NCI-H526 treated with DMSO at 0.1 percent for 48 hours (cell line): ENCODE measurements at places on chromosomes 3 and 15.

GRCh38 chr15:92751528-92751927, 96.0 kb upstream of the FAM174B start:
- no peak for DNase-seq

DNA sequence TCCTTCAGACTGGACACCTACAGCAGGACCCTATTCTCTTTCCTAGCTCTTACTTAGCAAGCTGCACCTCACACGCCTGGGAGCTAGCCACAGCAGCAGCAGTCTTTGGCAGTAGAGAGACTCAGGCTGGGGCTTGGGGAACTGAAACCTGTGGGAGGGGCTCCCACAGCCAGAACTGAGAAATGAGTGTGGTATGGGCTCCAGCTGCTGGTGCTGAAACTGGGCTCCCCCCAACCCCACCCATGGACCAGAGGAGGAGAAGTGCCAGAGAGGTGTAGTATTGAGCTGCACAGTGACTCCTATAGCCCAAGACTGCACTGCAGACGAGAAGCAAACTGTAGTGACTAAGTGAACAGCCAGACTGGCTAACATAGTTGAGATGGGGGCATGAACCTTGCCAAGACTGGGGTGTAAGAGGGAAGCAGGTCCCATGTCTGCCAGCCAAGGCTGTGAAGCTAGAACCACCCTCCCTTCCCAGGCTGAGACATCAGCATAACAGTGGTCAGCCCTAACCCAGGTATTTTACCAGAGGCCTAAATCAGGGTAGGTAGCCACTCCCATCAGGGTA, 62.5 kb downstream of the MYO5A start:
- DNase-seq = no peak

DNA sequence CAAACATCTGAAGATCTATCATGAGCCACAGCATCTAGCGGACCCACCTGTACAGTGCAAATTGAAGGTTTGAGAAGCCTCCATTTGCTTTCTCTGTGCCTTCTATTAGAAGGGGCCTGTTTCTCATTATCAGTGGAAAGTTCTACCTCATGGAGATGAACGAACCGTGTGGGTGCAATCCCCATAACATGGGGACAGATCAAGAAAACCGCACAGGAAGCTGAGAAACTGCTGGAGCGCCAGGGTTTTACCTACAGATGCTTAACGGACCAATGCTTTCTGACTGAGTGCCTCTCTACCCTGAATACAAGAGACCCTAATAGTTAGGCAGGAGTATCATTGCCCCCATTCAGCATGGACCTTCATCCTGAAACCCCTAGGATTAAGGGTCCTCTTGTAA, 53.5 kb downstream of the CYP19A1 start:
- DNase-seq = no peak

GRCh38 chr3:29406291-29406832, 125.5 kb downstream of the RBMS3 start:
- no peak for DNase-seq

DNA sequence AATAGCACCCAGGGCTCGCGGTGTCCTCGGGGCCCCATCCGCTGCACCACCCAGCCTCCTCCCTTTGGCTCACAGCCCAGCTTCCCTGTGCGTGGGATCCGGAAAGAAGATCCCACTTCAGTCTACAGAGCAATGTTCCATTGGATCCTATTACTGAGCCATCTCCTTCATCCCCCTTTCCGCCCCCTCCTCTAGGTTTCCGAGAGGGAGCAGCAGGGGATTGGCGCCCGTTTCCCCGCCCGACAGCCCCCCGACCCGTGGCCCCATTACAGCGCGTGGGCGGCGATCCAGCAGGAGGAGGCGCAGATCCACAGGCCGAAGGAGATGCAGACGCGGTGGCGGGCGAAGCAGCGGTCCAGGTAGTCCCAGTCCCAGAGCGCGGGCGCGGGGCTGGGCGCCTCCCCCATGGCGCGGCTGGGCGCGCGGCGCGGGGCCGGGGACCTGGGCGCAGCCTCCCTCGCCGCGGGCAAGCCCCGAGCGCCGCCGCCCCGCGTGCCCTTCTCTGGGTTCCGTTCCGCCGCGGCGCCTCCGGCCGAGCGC, 340 bp downstream of the TMEM44 start:
- peak; percentile 53 for DNase-seq

DNA sequence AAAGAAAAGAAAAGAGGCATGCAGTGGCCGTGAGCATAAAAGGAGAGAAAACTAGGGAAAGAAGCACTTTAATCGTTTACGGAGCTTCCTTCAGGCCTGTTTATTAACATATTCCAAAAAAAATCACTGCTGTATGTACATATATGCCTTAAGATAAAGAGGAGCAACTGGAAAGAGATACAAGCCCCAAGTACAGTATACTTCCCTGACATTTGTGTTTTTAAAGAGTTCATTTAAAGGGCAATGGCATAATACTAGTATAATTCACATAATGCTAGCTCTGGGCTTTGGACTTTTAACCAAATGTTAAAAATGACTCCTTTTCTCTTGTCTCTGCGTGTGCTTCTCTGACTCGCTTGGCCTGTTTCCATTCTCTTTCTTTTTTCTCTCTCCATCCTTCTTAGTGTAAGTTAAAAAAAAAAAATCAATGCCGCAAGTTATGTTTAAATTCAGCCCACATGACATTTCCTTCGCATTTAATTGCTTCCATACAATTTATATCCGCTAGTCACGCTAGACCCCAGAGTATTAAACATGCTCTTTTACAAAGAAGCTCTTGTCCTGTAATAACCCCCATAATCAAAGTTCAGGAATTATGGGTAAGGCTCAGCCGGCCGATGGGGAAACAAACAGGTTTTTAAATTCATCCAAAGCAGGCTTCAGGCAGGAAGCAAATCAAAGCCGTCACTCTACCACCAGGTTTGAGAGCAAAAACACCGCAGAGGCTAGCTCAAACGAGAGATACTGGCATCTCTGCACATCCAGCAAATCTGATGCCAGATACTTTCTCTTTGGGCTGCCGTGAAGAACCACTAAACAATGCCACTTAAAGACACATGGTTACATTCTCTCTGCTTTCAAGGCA, 19.4 kb downstream of the WWTR1 start:
- DNase-seq = no peak

DNA sequence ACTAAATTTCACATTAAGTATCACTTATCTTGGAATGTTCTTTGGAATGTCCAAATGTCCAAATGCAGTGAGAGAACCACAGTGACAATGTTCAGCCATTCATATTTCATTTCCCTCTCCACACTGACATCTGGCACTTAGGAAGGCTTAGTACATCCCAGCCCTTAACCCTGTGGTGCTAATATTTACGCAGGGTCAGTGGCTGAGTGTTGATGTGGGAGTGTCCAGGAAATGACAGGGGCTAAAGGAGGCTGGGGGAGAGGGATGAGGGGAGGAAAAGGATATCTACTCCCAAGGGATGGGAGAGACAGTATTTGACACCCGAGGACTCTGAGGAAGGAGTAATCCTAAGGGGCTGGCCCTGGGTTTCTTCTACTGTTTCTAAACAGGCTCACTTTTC, 14.1 kb upstream of the CCR4 start:
- no peak for DNase-seq

- no peak for DNase-seq
Observed at GRCh38 chr3:122687298-122687697, 6.7 kb downstream of the PARP14 start.

DNA sequence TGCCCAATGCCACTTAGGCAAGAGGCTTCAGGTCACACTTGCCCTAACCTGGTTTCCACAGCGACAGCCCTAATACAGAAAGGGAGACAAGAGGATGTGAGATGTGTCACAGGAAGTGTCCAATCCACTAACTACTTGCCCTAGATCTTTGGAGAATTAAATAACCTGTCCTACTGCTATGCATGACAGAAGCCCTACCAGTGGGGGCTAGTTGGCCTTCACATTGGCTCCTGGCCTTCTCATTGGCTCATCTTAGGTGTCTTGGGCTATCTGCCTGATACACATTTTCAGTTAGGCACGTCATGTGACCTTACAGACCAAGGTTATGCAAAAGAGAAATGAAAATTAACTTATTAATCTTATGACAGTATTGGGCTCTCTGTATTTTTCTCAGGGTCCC, 449.9 kb downstream of the FHIT start:
- no peak for DNase-seq
